Activated CD4-positive, alpha-beta memory T cell treated with anti-CD3 and anti-CD28 coated beads, Interleukin-2, amount 10 ng/mL, durations not matched to agents 7 days and 5 days (primary cell): ENCODE measurements at places on chromosomes 3 and 15. TPM values are rescaled to one million over a fixed set of nuclear protein-coding genes. Genes with fewer than 3 reads are reported as not detected.

DNA sequence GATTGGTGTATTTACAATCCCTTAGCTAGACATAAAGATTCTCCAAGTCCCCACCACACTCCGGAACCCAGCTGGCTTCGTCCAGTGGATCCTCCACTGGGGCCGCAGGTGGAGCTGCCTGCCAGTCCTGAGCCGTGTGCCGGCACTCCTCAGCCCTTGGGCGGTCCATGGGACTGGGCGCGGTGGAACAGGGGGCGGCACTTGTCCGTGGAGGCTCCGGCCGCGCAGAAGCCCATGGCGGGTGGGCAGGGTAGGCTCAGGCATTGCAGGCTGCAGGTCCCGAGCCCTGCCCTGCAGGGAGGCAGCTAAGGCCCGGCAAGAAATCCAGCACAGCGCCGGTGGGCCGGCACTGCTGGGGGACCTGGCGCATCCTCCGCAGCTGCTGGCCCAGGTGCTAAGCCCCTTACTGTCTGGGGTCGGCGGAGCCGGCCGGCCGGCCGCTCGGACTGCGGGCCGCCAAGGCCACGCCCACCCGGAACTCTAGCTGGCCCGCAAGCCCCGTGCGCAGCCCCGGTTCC, 3.5 kb upstream of the RNU5B-1 start:
- H3K27ac ChIP-seq = no peak overlapping the region
- H3K27me3 ChIP-seq = no peaks in the 10 kb centered on the region
- H3K36me3 ChIP-seq = peaks cover 9% of the 10 kb centered on the region
- H3K4me3 ChIP-seq = no peak overlapping the region

Gene TPRG1
- 9.7 TPM for total RNA-seq

DNA sequence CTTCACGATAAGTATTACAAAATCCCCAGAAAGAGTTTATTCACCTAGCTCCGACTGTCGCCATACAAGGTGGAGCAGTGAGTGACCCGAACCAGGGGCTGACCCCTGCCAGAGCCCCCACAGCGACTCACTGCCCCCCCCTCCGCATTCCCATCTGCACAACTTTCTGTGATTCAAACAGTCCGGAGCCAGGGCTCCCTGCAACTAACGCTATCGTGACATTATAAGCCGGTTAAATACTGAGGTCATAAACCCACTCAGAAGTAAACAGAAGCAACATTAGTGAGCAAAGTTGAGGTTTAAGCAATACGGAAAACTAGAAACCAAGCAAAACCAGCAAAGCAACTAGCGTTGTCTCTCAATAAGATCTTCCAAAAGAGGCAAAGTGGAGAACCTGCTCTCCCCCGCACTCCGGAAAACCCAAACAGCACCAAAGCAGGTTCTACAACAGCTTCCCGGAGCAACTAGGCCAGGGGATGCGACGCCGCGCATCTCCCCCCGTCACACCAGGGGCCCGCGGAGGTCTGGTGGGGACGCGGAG, 642 bp downstream of the SCAP start:
- H3K27ac ChIP-seq = peak overlapping the region; percentile 69
- no peaks in the 10 kb centered on the region for H3K36me3 ChIP-seq
- H3K27me3 ChIP-seq = no peaks in the 10 kb centered on the region
- H3K4me1 ChIP-seq = peaks cover 31% of the 10 kb centered on the region

Gene P4HTM
- 48.4 TPM for total RNA-seq

DNA sequence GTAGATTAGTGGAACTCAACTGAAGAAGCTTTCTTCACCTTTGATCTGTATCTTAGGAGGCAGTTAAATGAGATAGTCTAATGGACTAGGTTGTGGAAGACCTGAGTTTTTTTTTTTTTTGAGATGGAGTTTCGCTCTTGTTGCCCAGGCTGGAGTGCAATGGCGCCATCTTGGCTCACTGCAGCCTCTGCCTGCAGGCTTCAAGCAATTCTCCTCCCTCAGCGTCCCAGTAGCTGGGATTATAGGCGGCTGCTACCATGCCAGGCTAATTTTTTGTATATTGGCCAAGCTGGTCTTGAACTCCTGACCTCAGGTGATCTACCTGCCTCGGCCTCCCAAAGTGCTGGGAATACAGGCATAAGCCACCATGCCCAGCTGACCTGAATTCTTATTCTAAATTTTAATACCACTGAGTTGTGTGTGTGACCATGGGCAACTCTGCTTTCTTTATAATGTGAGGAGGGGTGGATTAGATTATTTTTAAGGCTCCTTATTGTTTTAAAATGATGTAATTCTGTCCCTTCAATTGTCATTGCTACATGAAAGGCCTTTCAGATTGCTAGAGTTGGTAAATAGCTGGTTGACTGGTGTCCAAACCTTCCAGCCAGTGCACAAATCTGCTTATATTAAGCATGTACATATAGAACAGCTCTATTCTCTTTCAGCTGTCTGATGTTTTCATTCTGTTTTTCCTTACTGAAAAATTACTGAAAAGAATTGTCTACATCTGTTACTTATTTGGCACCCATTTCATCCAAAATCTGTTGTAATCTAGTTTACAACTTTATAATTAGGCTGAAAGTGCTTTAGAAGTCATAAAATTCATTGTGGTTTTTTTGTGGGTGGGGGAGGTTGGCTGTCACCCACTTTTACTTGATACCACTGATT, 2.3 kb downstream of the LNP1 start:
- peaks cover 30% of the 10 kb centered on the region for H3K36me3 ChIP-seq
- no peak overlapping the region for H3K27ac ChIP-seq
- peaks cover 46% of the 10 kb centered on the region for H3K4me1 ChIP-seq
- peak overlapping the region; percentile 90 for H3K4me3 ChIP-seq
- DNase-seq = peak; percentile 21

DNA sequence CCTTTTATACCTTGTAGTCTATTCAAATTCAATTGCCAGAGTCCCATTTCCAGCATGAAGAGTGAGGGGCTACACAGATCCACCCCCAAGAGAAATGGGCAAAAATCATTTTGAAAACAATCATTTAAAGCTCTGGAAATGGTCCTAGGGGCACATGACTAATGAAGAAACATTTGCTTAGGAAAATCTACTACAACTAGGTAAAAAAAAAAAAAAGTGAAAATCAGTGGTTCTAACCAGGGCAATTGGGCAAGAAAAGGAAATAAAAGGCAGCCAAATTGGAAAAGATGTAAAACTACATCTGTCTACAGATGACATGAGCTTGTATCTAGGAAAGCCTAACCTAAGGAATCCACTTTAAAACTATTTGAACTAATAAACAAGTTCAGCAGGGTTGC, 9.4 kb downstream of the IMPG2 start:
- no peaks in the 10 kb centered on the region for H3K27me3 ChIP-seq
- DNase-seq = no peak
- H3K36me3 ChIP-seq = peaks cover 25% of the 10 kb centered on the region
- no peak overlapping the region for H3K27ac ChIP-seq

- no peak overlapping the region for H3K4me3 ChIP-seq
- no peak overlapping the region for H3K27ac ChIP-seq
- no peaks in the 10 kb centered on the region for H3K4me1 ChIP-seq
- peaks cover 7% of the 10 kb centered on the region for H3K27me3 ChIP-seq
- DNase-seq = no peak
These were observed 86.3 kb upstream of the TCF12 start for GRCh38 chr15:56832125-56832524.

- H3K36me3 ChIP-seq = peaks cover 10% of the 10 kb centered on the region
- H3K27me3 ChIP-seq = peaks cover 55% of the 10 kb centered on the region
- H3K27ac ChIP-seq = peak overlapping the region; percentile 69
- DNase-seq = peak; percentile 30
These were observed 524 bp downstream of the IGF1R start for GRCh38 chr15:98648654-98649471.

- H3K27me3 ChIP-seq = peaks cover 31% of the 10 kb centered on the region
- no peak overlapping the region for H3K27ac ChIP-seq
These were observed 19.1 kb upstream of the PCOLCE2 start for GRCh38 chr3:142907996-142908395.

- no peaks in the 10 kb centered on the region for H3K27me3 ChIP-seq
- DNase-seq = no peak
- no peaks in the 10 kb centered on the region for H3K36me3 ChIP-seq
- no peaks in the 10 kb centered on the region for H3K4me1 ChIP-seq
- no peak overlapping the region for H3K27ac ChIP-seq
These were observed 161.6 kb upstream of the PDZRN3 start for GRCh38 chr3:73786321-73786807.
